ENCODE measurements at places on chromosomes 2 and 18.

- peak; percentile 15 for DNase-seq
These were observed 31.9 kb downstream of the TWIST2 start for GRCh38 chr2:238879621-238880377.

DNA sequence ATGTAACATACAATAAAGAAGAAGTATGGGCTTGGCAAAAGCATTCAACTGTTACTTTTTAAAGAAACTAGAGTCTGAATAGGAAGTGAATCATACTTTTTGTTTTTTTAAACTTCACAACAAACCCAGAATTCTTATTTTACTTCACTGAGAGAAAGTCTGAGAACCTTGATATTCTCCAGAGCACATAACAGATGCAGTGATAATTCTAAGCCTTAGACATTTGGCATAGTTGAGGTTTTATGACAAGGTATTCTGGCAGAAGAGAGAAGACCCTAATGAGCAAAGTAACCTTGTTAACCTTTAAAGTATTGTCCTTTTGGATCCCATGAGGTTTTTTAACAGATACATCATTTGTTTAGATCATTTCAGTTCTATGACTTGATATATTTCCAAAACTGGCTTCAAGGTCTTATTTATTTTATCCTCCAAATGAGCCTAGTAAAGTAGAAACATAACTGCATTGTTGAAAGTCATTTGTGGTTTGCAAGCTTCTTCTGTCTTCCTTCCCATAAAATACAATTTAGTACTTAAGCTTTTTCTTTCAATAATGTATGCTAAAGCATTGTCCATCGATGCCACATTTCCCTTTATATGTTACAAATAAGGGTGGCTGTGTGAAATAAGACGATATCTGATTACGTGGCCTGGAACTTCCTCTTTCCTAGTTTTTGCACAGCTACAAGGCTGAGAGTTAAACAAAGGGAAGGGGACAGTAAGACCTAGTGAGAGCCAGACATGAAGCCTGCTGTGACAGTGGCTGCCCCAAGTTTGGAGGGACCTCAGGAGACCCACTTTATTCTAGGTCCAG lies 86.1 kb upstream of the ITPRID2 start:
- DNase-seq = peak; percentile 93

DNA sequence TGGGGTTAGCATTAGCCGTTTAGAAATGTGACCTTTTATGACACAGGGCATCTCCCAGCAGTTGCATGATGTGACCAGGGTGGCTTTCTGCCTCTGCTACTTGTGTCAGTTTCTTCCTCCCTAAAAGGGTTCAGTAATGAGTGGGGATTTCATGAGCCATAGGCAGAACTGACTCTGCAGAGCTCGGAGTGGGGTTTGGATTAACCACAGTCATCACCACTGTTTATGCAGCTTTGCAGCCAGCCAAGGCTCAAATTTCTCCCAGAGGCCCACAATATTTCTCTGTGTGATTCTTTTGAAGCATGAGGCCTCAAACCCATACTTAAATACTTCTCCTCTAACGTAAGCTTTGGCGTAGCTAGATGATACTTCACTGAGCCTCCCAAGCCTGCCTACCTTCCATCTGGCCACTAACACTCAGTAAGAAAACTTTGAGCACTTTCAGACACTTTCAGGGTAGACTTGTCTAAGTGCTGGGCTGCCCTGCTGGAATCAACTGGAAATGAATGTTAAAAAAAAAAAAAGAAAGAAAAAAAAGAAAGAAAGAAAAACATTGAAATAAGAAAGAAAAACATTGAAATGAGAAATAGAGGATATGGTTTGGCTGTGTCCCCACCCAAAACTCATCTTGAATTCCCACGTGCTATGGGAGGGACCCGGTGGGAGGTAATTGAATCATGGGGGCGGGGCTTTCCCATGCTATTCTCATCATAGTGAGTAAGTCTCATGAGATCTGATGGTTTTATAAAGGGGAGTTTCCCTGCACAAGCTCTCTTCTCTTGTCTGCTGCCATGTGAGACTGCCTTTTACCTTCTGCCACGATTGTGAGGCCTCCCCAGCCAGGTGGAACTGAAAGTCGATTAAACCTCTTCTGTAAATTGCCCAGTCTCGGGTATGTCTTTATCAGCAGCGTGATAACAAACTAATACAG lies 11.5 kb upstream of the LAPTM4A start:
- no peak for DNase-seq

GRCh38 chr2:130807659-130808385 lies 28.9 kb upstream of the ARHGEF4 start:
- DNase-seq = no peak

- no peak for DNase-seq
These were observed 44.8 kb upstream of the PLB1 start for GRCh38 chr2:28450901-28451565.

DNA sequence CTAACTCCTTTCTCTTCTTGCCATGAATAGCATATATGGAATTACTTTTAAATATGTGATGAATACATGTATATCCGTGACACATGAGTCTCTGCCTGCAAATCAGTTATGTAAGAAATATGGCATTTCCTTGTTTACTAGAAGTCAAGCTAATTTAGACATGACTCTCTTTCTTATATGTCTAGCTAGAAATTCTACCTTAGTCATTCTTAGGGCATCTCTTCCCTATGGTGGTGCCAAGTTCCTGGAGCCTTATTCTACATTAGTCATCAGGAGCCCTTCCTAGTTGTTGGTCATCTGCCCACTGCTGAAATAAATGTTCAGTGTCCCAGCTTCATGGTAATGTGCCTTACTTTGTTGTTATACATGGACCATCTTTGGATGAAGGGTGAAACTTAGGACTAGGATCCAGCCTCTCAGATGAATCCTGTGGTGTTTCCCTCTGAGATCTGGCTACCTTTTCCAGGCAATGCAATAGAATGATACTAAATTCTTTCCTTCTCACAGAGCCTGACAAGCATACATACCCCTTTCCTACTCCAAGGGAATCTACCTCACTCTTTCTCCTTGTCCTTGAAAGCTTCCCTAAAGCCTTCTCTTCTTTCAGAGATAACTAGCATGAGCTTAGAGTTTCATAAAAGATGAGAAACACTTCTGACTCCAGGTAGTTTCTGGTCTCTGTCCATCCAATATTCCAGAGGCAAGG lies 415.3 kb upstream of the VWC2L start:
- no peak for DNase-seq

- no peak for DNase-seq
These were observed 35.5 kb downstream of the SLC4A5 start for GRCh38 chr2:74307720-74308119.

- no peak for DNase-seq
These were observed 211.0 kb downstream of the RDH14 start for GRCh38 chr2:18349421-18349820.

DNA sequence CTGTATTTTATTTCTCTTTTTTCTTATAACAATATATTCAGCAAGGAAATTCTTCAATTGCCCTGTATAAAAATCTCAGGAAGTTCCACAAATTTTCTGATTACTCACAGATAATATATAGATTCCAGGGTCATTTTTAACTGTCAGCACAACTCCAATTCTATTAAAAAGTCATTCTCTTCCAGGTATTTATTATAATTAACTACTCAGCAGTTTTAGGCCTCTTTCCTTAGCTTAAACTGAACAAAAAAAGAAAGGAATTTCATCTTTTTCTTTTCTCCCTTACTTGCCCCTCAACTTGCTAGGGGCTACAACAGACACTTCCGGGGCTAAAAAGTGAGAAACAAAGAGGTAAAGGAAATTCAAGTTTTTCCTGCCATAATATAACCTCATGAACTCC lies 358.9 kb upstream of the LRATD1 start:
- no peak for DNase-seq

- DNase-seq = no peak
These were observed 71.4 kb downstream of the WDR7 start for GRCh38 chr18:56722518-56722917.

DNA sequence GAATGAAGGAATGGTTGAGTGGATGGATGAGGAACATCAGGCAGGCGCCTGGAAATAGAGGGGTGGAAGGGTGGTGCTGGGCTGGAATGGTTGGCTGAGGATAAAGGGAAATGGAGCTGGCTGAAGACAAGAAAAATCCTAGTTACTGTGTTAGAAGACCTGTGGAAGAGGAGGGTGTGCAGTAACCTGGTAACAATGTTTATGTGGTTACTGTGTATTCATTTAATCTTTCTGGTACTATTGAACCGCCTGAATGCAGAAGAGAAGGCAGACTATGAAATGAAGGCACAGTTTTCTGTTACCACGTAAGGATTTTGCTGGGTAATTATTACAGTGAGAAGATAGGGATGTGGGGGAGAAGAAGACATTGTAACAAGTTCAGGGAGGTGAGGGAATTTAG lies 110.3 kb upstream of the MGAT5 start:
- DNase-seq = no peak

DNA sequence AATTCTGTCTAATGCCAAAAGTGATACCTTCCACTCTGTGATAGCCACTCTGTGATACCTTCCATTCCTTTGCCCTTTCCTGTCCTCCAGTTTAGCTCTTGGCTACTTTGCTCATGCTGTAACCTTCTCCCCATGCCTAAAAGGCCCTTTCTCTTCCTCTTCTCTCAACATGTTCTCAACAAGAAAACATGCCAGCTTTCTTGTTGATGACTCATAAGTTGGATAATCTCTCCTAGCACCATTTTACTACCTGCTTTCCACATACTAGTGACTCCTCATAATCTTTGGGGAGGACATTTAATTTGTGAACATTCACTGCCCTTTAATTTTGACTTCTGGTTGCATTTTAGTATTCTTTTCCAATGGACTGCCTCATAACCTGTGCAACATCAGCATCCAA lies 55.9 kb upstream of the NT5C1B start:
- DNase-seq = no peak

DNA sequence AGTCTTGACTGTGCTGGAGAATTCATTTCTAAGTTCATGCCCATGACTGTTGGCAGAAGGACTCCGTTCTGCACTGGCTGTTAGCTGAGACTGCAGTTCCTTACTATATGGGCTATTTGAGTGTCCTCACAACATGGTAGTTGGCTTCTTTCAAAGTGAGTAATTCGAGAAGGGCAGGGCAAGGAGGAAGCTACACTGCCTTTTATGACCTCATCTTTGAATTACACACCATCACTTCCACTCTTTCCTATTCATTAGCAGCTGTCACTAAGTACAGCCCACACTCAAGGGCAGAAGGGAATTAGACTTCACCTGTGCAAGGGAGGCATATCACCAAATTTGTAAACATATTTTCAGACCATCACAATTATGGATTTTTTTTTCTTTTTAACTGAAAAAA lies 55.9 kb upstream of the EPAS1 start:
- DNase-seq = no peak

GRCh38 chr2:11072550-11072949 lies 82.7 kb upstream of the SLC66A3 start:
- no peak for DNase-seq

DNA sequence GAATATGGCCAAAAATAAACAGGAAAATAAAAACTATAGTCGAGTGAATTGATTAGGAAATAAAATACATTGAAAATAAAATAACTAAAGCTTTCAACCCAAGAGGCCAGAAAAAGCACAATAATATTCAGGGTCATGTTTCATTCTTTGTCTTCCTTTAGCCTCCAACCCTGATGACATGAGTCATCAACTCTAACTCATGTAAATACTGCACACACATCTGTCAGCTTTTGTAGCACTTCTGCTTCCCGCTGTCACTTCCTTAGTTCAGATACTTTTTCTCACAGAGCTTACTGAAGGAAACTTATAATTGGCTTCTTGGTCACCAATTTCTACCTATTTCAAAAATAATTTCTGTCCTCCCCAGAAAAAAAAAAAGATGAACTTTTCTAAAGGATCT lies 112.8 kb downstream of the UPP2 start:
- DNase-seq = peak; percentile 83

GRCh38 chr2:48362515-48362914 lies 167.4 kb upstream of the STON1 start:
- no peak for DNase-seq

Measured in hematopoietic multipotent progenitor cell treated with erythropoietin and hydrocortisone succinate and interleukin-3 and kit ligand, for 4 days (in vitro differentiated cells).